ENCODE measurements at places on chromosomes 16 and 17.

- no peaks in the 10 kb centered on the region for H3K36me3 ChIP-seq
- H3K4me1 ChIP-seq: no peaks in the 10 kb centered on the region
- no peak overlapping the region for H3K4me3 ChIP-seq
- H3K27ac ChIP-seq: no peak overlapping the region
Measured at GRCh38 chr17:40579471-40579870, 14.2 kb upstream of the CCR7 start.

- no peaks in the 10 kb centered on the region for H3K4me1 ChIP-seq
- DNase-seq: no peak
- H3K36me3 ChIP-seq: 0 out of 2 replicates have a peak, but pooled peaks cover 1% of the 10 kb centered on the region
- H3K27me3 ChIP-seq: no peaks in the 10 kb centered on the region
- no peak overlapping the region for H3K27ac ChIP-seq
Measured at GRCh38 chr17:39485555-39485954, 24.3 kb downstream of the CDK12 start.

DNA sequence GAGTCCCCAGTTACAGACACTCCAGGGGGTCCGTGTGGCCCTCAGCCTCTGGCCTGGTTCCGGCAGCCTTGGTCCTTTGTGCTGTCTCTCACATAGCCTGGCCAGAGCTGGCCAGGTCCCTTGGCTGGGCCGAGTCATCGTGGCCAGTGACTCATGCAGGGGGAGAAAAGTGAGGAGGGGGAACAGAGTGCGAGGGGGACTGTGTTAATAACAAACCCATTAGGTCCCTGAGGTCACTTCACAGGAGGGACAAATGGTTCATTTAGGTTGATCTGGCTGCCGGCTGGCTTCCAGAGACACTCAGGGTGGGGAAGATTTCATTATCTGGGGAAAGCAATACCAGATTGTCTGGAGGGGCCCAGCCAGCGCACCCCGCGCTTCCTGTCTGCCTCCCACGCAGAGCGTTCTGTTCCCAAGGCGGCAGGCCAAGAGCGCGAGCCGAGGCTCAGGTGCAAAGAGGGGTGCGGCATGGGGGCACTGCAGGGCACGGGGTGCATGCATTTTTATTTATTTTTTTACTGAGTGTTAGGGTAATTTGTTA, 223.1 kb downstream of the SEC14L1 start:
- peaks cover 17% of the 10 kb centered on the region for H3K4me1 ChIP-seq
- H3K36me3 ChIP-seq: no peaks in the 10 kb centered on the region
- H3K27me3 ChIP-seq: no peaks in the 10 kb centered on the region

DNA sequence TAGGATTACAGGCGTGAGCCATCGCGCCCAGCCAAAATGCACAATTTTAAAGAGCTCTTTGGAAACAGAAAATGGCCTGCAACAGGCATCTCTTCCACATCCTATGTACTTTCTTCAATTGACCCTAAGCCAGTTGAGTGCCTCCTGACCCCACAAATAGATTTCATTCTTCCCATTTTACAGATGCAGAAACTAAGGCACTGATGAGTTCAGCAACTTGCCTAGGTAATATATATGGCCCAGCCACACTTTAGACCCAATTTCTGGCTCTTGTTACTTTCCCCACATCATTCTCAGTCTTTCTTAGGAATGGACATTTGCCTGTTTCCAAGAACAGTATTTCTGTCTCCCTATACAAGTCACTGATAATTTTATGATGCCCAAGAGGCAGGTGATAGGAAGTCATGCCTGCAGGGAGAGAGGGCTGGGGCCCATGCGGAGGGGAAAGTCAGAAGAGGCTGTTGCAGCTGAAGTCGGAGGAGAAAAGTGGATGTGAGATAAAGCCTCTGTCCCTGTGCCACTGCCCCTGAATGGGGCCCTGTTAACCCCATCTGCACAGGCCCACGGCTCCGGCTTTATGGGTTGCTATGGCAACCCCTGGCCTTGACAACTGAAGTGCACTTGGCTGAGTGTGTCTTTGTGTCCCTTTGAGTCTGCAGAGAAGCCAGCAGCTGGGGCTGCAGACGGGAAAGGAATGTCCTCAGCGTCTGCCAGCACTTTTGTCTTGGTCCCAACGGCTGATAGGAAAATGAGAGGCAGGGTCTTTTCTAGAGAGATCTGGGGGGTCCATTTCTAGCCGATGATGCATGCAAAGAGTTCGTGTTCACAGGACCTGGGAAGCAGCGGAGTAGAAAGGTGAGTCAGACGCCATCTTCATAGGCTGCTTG, 45.9 kb downstream of the ABAT start:
- no peak overlapping the region for H3K27ac ChIP-seq
- peaks cover 13% of the 10 kb centered on the region for H3K4me1 ChIP-seq
- H3K4me3 ChIP-seq: no peak overlapping the region
- H3K36me3 ChIP-seq: no peaks in the 10 kb centered on the region

GRCh38 chr17:4501295-4501949, 2.7 kb downstream of the SPNS2 start:
- no peak for DNase-seq
- H3K4me3 ChIP-seq: no peak overlapping the region
- no peaks in the 10 kb centered on the region for H3K36me3 ChIP-seq

DNA sequence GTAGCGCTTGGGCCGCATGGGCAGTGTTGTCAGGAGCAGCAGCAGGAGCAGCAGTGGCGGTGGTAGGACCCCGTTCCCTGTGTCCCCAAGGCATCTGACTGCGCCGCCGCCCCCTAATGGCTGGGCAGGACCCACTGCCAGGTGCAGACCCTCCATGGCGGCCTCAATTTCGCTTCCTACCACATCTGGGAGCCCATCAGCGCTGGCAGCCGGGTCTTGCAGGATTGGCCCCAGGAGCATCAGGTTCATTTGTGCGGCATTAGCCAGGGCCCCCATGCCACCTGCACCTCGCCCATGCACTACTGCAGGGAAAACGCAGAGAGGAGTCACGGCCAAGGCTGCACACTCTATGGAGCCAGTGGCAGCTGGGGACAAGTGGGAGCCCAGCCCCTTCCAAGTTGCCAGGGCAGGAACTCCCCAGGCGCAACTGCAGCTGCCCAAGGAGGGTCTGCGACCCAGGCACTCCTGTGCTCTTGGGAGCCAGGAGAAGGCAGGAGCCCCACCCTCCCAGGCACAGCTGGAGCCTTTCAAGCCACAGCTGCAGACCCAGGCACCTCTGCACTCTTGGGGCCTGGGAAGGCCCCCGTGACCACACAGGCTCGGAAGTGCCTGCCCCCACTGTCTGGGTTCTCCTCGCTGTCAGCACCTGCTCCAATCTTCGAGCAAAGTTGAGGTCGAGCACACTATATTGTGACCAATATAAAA, 594.2 kb downstream of the KCNJ18 start:
- H3K4me3 ChIP-seq: no peak overlapping the region
- H3K27me3 ChIP-seq: no peaks in the 10 kb centered on the region
- no peak overlapping the region for H3K27ac ChIP-seq
- H3K4me1 ChIP-seq: no peaks in the 10 kb centered on the region
- no peaks in the 10 kb centered on the region for H3K36me3 ChIP-seq

- DNase-seq: no peak
- no peaks in the 10 kb centered on the region for H3K27me3 ChIP-seq
- H3K4me3 ChIP-seq: no peak overlapping the region
- H3K27ac ChIP-seq: no peak overlapping the region
- peaks cover 23% of the 10 kb centered on the region for H3K36me3 ChIP-seq
- no peaks in the 10 kb centered on the region for H3K4me1 ChIP-seq
Measured at GRCh38 chr17:78034429-78035091, 76.1 kb downstream of the TNRC6C start.

GRCh38 chr16:23407436-23408127, 45.4 kb downstream of the COG7 start:
- H3K4me1 ChIP-seq: peaks cover 12% of the 10 kb centered on the region
- H3K36me3 ChIP-seq: peaks cover 30% of the 10 kb centered on the region
- H3K4me3 ChIP-seq: no peak overlapping the region

DNA sequence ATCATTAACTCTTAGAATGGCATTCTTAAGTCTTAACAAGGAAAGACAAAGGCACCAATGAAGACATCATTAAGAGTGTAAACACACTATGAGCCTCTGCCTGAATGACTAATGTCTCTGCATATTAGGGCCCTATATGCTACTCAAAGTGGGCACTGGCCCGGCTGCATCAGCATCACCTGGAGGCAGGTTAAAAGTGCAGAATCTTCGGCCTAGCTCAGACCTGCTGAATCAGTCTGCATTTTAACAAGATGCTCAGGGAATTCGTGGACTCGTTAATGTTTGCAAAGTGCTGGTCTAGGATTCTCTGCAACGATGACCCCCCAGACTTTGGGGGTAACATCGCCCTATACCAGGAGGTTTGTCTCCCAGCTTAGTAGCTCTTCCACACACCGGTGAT, 6.7 kb downstream of the MPP3 start:
- H3K4me1 ChIP-seq: no peaks in the 10 kb centered on the region
- no peak overlapping the region for H3K4me3 ChIP-seq
- no peaks in the 10 kb centered on the region for H3K27me3 ChIP-seq

GRCh38 chr16:72112452-72112792, 18.8 kb downstream of the DHX38 start:
- H3K36me3 ChIP-seq: peaks cover 43% of the 10 kb centered on the region
- no peak overlapping the region for H3K27ac ChIP-seq
- no peak overlapping the region for H3K4me3 ChIP-seq

- peak overlapping the region; percentile 57 for H3K4me3 ChIP-seq
- no peak overlapping the region for H3K27ac ChIP-seq
- no peak for DNase-seq
- peaks cover 47% of the 10 kb centered on the region for H3K4me1 ChIP-seq
- no peaks in the 10 kb centered on the region for H3K36me3 ChIP-seq
Measured at GRCh38 chr16:57478396-57479204, 7.7 kb downstream of the DOK4 start.

DNA sequence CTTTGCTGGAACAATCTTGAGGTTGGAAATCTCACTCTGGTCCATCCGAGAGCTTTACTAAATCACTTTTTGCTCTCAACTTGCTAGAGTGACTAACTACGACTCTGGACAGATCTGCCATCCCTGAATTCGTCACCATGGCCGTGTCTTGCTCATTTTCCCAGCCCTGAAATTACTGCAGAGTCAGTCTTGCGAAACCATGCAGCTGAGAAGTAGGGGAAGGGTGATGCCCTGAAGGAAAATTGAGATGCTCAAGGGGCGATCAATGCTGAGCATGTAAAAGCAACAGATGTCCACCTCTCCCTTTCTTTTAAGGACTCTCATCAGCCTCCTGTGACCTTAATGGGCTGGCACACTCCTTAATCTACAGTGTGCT, 18.8 kb downstream of the PCTP start:
- no peak overlapping the region for H3K4me3 ChIP-seq
- H3K4me1 ChIP-seq: no peaks in the 10 kb centered on the region
- DNase-seq: no peak
- no peaks in the 10 kb centered on the region for H3K36me3 ChIP-seq

DNA sequence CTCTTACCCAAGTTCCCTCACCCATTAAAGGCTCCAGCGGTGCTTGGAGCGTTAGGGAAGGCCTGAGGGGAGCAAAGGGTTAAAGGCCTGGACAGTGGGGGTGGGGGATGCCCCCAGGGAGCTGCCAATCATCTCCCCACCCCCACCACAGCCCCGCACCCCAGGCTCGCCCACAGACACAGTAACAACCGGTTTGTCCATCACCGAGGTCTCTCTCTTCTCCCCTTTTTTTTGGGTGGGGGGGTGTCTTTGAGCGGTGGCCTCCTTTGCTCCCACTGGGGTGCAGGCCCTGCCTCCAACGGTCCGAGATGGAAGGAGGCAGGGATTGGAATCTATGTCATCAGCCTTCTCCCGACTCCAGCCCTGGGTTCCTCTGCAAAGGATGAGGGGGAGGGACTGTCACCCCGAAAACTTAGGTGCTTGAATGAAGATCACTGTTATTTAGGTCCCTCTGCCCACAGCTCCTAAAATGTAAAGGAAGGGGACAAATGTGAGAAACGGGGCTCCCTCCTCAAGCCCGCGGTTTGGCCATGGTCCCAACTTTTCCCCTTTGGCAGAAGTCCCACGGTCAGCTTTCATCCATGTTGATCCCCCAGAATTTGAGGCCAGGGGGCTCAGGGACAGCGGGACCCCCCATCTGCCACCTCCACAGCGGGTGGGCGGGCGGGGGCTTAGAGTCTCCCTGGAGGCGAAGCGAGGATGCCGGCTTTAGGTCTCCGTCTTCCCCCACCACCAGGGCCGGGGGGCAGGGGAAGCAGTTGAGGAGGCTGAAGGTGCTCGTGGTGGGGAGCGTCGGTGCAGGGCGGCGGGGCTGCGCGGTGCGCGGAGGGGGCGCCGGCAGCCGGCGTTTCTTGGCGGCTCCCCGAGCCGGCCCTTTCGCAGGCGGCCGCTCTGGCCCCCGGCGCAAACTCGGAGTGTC, 1.7 kb downstream of the EPOP start:
- peaks cover 4% of the 10 kb centered on the region for H3K4me1 ChIP-seq
- DNase-seq: no peak
- H3K4me3 ChIP-seq: peak overlapping the region; percentile 71
- H3K27ac ChIP-seq: no peak overlapping the region
- no peaks in the 10 kb centered on the region for H3K36me3 ChIP-seq

GRCh38 chr16:88977812-88978607, 1.0 kb upstream of the CBFA2T3 start:
- H3K27me3 ChIP-seq: no peaks in the 10 kb centered on the region
- no peak overlapping the region for H3K4me3 ChIP-seq
- no peaks in the 10 kb centered on the region for H3K36me3 ChIP-seq
- H3K4me1 ChIP-seq: no peaks in the 10 kb centered on the region
- no peak overlapping the region for H3K27ac ChIP-seq
- DNase-seq: no peak
